ENCODE measurements at places on chromosomes 12 and 14.
A peak's percentile ranks its signal among the peaks of the same experiment; 100 is the strongest.

GRCh38 chr12:64825143-64826021 lies 935 bp downstream of the TBC1D30 start:
- no peak for DNase-seq

- DNase-seq = no peak
Observed at GRCh38 chr14:22483863-22484593, 105.0 kb downstream of the DAD1 start.

- no peak for DNase-seq
Observed at GRCh38 chr12:3117591-3118015, 40.4 kb downstream of the TSPAN9 start.

GRCh38 chr12:76124456-76124855 lies 40.0 kb upstream of the NAP1L1 start:
- DNase-seq = no peak

DNA sequence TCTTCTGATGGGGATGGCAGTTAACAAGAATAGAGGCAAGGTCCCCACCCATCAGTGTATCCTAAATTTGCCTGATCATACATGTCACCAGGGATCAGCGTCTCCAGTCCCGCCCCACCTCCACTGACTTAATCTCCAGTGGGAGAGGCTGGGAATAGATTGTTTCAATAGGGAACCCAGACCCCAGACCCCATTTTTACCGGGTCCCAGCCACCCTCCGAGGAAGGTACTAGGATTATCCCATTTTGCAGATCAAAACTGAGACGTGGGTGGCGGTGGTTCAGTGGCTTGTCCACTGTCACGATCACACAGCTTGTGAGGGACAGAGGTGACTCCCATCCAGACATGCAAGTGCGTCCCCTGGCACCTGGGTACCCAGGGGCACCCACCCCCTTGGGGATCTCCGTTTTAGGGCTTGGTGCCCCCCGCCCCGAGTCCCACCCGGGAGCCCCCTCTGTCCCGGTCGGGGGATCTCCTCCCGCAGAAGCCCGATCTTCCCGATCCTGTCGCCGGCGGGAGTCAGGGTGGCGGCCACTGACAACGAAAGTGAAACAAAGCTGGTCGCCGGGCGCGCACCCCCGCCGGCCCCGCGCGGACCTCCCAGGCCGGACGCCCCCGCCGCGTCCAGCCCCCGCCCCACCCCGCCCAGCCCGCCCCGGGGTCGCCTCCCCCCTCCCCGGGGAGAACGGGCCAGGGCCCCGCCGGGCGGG lies 523 bp downstream of the WSB2 start:
- DNase-seq = peak; percentile 17

DNA sequence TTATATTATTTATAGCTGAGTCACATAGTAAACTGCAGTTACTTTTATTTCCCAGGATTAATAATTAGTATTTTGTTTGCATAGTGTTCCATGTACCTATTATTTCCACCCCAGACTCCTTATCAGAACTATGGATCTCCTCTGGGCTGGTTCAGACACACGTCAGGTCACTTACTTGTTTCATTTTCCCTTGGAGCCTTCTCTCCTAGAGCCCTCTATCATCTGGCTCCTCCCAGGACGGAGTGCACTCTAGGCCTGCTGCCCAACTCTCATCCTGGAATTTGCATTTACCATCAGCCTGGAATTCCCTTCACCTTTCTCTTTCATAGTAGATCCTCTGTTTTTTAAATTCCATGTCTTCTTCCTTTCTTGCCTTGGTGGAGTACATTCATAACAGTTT lies 28.5 kb upstream of the GALNT16 start:
- no peak for DNase-seq

GRCh38 chr12:32755654-32756475 lies at the start of gene YARS2:
Gene YARS2, minus strand, starts transcription at chr12:32755897. Its CDS starts 23 bp downstream, at chr12:32755874.
- DNase-seq = peak; percentile 68

GRCh38 chr14:95519699-95520098 lies 3.2 kb upstream of the SYNE3 start:
- no peak for DNase-seq
